ENCODE measurements at places on chromosomes 1 and 21.

DNA sequence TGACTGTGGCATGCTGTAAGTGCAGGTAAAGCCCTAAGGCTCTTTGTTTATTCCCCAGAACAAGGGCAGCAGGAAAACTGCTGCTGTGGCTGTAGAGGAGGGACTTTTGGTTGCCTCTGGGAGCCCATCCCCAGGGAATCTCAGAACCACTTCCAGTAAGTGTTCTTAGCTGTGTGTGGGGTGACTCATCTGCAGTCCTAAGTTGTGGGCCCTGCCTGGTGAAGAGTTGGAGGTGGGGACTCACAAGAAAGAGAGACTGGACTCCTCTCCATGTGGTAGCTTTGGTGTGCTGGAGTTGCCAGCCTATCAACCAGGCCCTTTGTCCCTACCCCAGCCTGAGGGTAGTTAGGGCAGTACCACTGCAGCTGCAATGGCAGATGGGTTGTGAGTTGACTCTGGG lies 24.0 kb upstream of the DENND1B start:
- no peak for DNase-seq

DNA sequence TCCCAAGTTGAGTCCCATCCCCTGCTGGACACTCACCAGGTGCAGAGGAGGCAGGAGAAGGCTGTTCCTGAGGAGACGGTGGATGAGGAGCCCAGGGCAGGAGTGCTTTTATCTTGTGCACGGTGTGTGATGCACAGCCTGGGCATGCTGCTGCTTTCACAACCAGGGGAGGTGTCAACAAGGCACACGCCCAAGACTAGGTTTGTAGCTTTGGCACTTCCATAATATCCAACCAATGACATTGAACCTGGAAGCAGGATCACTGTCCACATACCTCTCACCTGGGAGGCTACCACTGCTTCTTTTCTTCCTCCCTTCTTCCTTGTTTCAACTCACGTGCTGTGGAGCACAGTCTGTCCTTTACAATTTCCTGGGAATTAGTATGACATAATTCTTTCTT lies at the start of gene LCE3D:
Gene LCE3D (minus strand): TSS at position 84 of the 400 bp plus-strand sequence. CDS start 580 bp downstream, outside the sequence.
- DNase-seq, result no peak

DNA sequence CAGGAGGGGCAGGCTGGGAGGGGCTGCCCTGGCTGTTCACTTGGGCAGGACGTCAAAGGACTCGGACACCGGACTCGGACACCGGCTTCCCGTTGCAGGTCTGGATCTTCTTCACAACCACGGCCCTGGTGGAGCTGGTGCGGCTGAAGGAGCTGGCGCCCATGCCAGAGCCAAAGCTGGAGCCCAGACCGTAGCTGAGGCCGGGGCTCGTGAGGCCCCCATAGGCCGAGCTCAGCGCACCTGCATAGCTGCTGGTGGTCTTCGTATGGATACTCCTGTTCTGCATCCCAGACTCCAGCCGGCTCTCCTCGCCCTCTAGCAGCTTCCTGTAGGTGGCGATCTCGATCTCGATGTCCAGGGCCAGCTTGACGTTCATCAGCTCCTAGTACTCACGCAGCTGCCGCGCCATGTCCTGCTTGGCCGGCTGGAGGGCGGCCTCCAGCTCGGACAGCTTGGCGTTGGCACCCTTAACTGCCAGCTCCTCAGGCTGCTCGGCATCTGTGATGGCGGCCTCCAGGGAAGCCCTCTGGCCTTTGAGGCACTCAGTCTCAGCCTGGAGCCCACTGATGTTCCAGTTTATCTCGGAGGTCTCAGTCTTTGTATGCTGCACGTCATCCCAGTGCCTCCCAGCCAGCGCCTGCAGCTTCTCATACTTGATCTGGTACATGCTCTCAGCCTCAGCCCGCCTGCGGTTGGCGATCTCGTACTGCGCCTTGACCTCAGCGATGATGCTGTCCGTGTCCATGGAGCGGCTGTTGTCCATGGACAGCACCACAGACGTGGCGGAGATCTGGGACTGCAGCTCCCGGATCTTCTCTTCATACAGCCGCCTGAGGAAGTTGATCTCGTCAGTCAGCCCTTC lies 15.1 kb upstream of the KLF17 start:
- DNase-seq, result no peak

DNA sequence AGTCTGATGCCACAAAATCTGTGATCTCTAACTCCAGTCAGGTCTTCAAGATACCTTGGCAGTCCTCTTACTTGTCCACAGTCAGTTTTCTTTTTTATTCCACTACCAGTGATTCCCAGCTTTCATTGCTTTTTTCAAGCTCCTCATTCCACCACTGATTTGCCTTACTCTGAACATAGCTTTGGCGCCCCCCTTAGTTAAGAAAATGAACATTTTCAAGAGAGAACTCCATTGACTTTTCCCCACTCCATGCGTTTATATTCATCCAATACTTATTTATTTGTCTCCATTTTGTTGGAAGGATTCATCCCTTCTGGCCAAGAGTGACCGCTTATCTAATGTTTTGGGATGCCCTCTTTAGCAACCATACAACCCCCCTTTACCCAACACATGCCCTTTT lies 33.9 kb upstream of the IPO9 start:
- DNase-seq, result peak; percentile 70

DNA sequence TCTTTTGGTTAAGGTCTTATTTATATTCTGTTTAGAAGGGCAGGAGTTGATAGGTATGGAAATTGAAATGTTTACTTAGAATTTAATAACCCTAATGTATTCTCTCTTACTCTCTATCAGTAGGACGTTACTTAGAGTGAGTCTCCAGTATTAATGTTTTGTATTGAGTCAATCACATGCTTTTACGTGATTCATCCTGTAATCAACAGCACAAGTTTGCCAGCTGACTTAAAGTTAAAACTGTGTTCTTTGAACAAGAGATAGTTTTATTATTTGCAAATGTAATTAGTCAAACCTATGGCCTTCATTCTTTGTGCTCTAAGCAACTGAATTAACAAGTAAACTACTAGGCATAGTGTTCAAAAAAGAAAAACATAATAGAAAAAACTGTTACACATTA lies 57.3 kb downstream of the PKN2 start:
- no peak for DNase-seq

DNA sequence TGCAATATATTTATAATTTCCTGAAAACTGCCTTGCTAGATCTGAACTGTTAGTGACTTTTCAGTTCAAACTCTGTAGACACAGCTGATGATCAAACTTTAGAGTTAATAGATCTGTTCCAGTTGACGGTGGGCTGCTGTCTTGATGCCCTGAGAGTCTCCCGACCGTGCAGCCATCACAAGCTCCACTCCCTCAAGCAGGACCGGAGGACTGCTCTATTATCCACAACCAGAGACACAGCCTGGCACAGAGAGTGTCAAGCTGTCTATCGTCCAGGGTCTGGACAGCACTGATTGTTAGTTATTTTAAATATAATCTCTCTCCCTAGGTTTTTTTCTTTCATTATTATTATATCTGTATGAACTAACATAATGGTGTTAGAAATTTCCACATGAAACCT lies 8.0 kb downstream of the CHODL start:
- DNase-seq, result no peak

DNA sequence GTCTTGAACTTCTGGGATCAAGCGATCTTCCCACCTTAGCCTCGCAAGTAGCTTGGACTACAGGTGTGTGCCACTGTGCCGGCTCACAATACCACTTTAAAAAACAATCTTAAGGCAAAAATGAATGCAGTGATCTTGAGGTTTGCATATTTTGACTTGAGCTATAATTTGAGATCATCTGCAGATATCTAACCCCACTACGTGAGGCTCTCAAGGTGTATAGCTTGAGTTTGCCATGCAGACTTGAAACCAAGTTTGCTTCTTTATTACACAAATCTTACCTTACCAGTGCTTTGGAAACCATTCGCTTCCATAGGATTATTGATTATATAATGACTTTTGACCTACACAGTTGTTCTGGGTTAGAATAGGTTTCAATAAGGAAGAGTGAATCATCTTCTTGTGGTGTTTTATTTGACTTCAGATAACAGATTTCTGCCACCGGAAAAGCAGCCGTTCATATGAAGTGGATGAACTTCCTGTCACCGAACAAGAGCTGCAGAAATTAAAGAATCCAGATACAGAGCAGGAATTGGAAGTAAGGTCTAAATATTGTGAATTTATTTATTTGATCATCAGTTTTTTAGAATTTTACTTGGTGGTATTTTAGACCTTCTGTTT lies 155.1 kb downstream of the VPS13D start:
- DNase-seq, result no peak

- DNase-seq, result no peak
Observed at GRCh38 chr1:9249534-9250410, 15.2 kb downstream of the H6PD start.

DNA sequence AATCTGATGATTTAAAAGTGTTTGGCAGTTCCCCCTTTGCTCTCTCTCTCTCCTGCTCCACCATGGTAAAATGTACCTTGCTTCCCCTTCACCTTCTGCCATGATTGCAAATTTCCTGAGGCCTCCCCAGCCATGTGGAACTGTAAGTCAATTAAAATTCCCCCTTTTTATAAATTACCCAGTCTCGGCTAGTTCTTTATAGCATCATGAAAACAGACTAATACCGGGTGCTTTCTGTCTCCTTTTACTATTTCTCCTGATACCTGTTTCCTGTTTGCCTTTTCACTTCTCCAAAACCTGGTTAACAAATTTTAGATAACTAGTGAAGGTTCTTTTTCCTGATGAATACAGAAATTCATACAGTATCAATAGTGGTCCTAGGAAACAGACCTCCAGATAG lies 1670.3 kb downstream of the MRPL39 start:
- DNase-seq, result no peak

DNA sequence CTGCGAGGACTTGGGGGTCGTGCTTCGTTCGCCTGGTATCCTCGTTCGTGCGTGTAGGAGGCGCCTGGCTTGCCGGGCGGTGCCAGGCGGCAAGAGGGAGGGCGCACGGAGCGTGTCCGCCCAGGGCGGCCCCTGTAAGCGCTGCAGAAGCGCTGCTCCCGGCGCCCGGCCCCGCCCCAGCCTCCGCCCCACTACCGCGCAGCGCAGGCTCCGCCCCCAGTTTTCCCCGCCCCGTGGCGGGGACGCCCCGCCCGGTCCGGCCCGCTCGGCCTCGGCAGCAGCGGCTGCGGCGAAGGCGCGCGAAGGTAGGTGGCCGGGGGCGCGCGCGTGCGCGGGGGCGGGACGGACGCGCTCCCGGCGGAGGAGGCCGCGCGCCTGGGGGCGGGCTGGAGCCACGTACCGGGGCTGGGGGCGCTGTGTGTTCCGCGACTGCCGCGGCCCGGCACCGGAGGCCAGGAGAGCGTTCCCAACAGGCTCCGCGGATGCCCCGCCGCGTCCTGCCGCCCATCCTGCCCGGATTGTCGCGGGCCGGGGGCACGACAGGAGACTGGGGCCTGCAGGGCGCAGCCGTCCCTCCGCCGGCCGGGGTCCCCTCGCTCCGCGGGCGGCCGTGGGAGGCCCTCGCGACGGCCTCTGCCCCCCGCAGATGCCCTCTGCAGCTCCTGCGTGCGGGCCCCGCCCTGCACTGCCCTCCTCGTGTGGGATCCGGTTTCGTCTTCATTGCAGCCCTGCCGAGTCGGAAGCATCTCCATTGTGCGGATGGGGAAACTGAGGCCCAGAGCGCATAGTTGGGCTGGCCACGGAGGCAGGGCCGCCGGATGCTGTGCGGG lies 7.7 kb upstream of the CROCC start:
- DNase-seq, result peak; percentile 99

- no peak for DNase-seq
Observed at GRCh38 chr1:231193710-231194340, 32.0 kb downstream of the TRIM67 start.

GRCh38 chr1:2609319-2610035 lies 22.9 kb downstream of the PRXL2B start:
- DNase-seq, result no peak

DNA sequence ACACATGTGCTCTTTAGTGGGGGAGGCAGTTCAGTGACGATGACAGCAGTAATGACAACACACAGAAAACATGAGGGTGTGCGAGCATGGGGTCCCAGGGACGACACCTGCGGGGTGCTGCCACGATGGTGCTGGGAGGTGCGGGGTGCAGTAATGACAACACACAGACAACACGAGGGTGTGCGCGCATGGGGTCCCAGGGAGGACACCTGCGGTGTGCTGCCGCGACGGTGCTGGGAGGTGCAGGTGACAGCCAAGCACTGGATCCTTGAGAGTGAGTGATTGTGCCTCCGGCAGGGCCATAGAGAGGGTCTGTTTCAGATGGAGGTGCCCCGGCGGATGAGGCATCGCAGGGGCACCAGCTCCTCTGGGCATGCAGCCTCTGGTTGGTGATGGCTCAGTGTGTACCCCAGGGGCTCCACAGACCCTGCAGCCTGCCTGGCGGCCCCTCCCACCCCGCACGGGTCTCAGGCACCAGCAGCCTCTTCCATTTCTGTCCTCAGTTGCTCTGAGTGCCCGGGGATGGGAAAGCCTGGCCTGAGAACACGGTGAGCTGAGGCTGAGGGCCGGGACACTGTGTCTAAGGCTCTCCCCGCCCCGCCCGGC lies 191.7 kb upstream of the ARHGEF16 start:
- no peak for DNase-seq

- DNase-seq, result no peak
Observed at GRCh38 chr1:190752131-190752530, 274.5 kb upstream of the BRINP3 start.

DNA sequence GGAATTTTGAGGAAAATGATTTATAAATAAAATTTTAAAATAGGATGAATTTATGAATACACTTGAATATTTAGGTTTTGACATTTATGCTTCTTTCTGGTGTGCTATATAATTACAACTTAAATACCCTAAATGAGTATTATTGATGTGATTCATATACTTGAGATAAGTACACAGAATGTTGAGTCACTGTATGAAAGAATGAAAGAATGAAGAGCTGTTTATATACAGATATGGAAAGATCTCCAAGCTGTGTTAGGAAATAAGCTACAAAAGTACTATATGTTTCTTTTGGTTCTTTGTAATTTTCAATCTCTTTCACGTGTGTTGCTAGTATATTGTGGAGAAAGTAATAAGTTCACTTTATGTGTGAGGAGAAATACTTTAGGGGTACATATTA lies 147.2 kb downstream of the RASAL2 start:
- DNase-seq, result no peak

DNA sequence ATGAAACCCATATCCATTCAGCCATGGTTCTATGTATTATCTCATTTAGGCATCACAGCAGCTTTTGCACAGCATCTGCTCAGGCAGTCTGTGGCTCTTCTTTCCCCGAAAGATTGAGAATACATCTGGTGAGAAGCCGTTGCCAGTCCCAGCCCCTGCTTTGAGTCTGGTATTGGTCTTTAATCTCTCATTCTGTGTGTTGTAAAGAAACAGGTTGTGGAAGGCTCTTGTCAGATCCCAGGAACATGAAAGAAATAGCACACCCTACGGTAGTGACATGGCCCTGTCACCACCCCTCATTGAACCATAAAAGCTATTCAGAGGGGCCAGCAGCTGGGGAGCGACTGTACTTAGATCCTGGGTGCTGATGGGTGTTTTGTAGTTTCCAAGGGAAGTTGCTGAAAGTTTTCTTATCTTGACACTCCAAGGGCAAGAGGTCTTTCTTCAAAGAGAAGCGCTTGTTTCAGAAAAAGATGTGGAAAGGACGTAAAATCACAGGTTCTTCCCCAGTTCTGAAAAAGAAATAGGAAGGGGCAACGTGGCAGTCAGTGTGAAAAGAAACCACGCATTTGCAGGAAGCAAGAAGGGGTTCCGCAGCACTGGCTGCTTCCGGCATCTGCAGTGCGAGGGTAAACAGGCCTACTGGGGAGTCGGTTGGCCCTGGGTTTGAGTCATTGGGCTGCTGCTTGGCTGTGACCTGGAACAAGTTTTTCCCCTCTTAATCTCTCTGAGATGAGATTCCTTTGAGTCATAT lies 145.0 kb downstream of the DHRS3 start:
- DNase-seq, result no peak

Data from brain (organoid and tissue), 16 donors.